Gastrocnemius medialis (tissue), 4 donors: ENCODE measurements at places on chromosomes 4 and X.

DNA sequence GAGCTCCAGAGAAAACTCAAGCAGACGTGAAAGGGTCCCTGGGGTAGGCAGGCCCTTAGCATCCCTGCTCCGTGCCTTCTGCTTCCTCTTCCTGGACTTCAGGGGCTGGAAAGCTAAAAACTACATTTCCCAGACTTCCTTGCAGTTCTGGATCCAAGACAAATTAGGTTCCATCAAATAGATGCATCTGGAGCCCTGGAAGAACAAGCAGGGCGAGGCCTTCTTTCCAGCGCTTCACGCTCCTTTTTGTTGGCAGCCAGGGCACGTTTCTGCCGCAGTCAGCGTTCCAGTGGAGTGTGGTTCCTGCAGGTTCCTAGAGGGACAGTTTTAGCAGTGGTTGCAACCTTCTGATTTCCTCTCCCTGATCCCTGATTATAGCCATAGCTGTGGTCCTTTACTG is 53.6 kb upstream of the MSX1 start:
- no peak for DNase-seq

- no peak for DNase-seq
These were observed 225.2 kb upstream of the PPP1R2C start for GRCh38 chrX:43003204-43003565.

DNA sequence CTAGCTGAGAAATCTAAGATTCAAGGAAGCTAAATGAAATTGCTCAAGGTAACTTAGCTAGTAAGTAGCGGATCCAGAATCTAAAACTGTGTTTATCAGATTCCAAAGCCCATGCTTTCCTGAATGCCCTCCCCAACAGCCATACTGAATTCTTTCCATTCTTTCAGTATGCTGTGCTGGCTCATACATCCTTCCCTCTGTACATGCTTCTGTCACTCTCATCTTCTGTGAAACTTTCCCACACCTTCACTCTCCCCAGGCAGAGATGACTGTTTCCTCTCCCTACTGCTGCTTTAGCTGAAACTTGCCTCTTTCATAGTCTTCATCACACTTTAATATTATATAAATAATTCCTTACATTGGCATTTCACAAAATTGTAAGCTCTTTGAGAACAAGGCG is 39.3 kb upstream of the SMARCAD1 start:
- no peak for DNase-seq

DNA sequence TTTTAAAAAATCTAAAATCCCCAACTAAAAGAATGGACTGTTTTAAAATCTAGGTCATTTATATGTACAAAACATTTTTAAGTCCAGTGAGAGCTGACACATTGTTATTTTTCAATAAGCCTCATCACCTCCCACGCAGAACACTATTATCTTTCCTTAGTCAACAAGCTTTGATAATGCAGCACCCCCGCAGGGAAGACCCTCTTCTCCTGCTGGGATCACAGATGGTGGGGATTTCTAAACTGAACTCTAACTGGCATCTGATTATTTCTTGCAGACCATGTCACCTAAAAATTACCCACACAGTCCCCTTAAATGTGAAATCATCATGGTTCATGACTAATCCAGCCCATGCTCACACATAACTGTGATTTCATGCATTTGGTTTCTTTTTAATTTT is 11.6 kb downstream of the SYTL4 start:
- DNase-seq, result no peak

GRCh38 chr4:8346838-8347605 is 77.5 kb downstream of the HTRA3 start:
- no peak for DNase-seq

DNA sequence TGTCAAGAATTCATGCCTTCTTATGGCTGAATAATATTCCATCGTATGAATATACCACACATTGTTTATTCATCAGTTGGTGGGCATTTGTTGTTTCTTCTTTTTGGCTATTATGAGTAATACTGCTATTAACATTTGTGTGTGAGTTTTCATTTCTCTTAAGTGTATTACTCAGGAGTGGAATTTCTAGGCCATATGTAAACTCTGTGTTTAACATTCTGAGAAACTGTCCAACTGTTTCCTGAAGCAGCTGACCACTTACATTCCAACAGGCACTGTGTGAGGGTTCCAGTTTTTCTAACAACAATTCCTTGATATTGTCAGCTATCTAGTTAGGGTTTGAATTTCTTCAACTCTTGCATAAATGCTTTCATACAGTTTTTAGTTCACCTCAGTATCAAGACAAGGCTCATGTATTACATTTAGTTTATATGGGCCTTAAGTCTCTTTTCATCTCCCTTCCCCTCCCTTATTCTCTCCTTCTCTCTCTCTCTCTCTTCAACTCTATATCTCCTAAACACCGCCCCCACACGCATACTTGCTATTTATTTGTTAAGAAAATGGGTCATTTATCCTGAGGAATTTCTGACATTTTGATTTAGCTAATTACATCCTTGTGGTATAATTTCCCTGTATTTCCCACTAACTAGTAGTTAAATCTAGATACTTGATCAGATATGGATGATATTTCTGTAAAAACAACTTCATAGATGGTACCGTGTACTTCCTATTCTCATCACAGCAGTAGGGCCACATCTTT is 77.4 kb downstream of the WDR19 start:
- DNase-seq, result no peak

- no peak for DNase-seq
These were observed 286.9 kb downstream of the PACRGL start for GRCh38 chr4:20987191-20987590.

- no peak for DNase-seq
These were observed 37.6 kb downstream of the TAB3 start for GRCh38 chrX:30851449-30851848.
